ENCODE measurements at places on chromosomes 12 and 14. TPM values are rescaled to one million over a fixed set of nuclear protein-coding genes. Genes with fewer than 3 reads are reported as not detected.
A peak's percentile ranks its signal among the peaks of the same experiment; 100 is the strongest.

- peaks cover 5% of the 10 kb centered on the region for H3K4me1 ChIP-seq
- H3K27me3 ChIP-seq: no peaks in the 10 kb centered on the region
- no peak overlapping the region for H3K27ac ChIP-seq
- DNase-seq: no peak
- H3K36me3 ChIP-seq: no peaks in the 10 kb centered on the region
Observed at GRCh38 chr12:96501908-96502307, 12.5 kb downstream of the CFAP54 start.

DNA sequence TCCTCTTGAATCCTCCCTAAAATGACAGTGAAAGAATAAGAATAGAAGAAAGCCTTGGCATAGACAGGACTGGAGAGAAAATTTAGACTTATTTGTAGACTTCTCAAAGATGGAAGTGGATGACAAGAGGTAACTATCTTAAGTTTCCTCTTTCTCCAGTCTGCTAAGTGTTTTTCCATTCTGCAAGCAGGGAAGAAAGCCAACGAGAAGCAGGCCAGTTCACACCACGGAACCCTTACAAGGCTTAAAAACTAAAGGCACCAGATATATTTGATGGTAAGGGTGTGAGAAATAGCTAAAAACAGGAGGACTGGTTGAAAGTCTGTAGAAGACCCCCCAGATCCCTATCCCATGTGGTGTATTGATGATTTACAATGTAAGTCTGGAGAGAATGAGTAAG is 82.9 kb upstream of the GPHB5 start:
- H3K4me1 ChIP-seq: no peaks in the 10 kb centered on the region
- H3K36me3 ChIP-seq: no peaks in the 10 kb centered on the region
- no peak overlapping the region for H3K27ac ChIP-seq
- no peaks in the 10 kb centered on the region for H3K27me3 ChIP-seq
- H3K4me3 ChIP-seq: no peak overlapping the region
- DNase-seq: no peak

The IL31 gene
- not detected for polyA plus RNA-seq

The AKAP6 gene
- polyA plus RNA-seq: 3.3 TPM

The CLEC4A gene
- 0.61 TPM for polyA plus RNA-seq

GRCh38 chr12:121216102-121216501 is 6.2 kb downstream of the P2RX4 start:
- H3K27me3 ChIP-seq: no peaks in the 10 kb centered on the region
- no peak overlapping the region for H3K27ac ChIP-seq
- no peak for DNase-seq
- no peak overlapping the region for H3K4me3 ChIP-seq

The SPTB gene
- not detected for polyA plus RNA-seq

The OVCH1 gene
- polyA plus RNA-seq: 0.29 TPM

The PPM1H gene
- polyA plus RNA-seq: 0.57 TPM

The PPP1R1A gene
- polyA plus RNA-seq: not detected

- H3K4me1 ChIP-seq: peaks cover 16% of the 10 kb centered on the region
- no peaks in the 10 kb centered on the region for H3K36me3 ChIP-seq
- H3K27me3 ChIP-seq: no peaks in the 10 kb centered on the region
- no peak for DNase-seq
Observed at GRCh38 chr12:121789233-121789781, 4.2 kb downstream of the RHOF start.

GRCh38 chr12:27593266-27593665 is 69.3 kb downstream of the PPFIBP1 start:
- no peak for DNase-seq
- peak overlapping the region; percentile 51 for H3K27ac ChIP-seq
- peaks cover 15% of the 10 kb centered on the region for H3K4me1 ChIP-seq
- H3K36me3 ChIP-seq: no peaks in the 10 kb centered on the region

The STAT2 gene
- 112 TPM for polyA plus RNA-seq

- H3K27me3 ChIP-seq: no peaks in the 10 kb centered on the region
- H3K4me3 ChIP-seq: no peak overlapping the region
- no peaks in the 10 kb centered on the region for H3K36me3 ChIP-seq
- H3K27ac ChIP-seq: no peak overlapping the region
- H3K4me1 ChIP-seq: no peaks in the 10 kb centered on the region
Observed at GRCh38 chr14:95833429-95833828, 43.2 kb upstream of the TUNAR start.

- no peaks in the 10 kb centered on the region for H3K27me3 ChIP-seq
- no peak overlapping the region for H3K27ac ChIP-seq
- no peaks in the 10 kb centered on the region for H3K36me3 ChIP-seq
- H3K4me3 ChIP-seq: no peak overlapping the region
Observed at GRCh38 chr14:87508333-87508732, 484.6 kb downstream of the GALC start.

The CHGA gene
- polyA plus RNA-seq: not detected

GRCh38 chr12:111074559-111074958 is 154.2 kb upstream of the MYL2 start:
- no peaks in the 10 kb centered on the region for H3K4me1 ChIP-seq
- DNase-seq: no peak
- no peaks in the 10 kb centered on the region for H3K27me3 ChIP-seq
- H3K4me3 ChIP-seq: no peak overlapping the region
- no peaks in the 10 kb centered on the region for H3K36me3 ChIP-seq
- no peak overlapping the region for H3K27ac ChIP-seq

The RFX4 gene
- polyA plus RNA-seq: not detected

- no peaks in the 10 kb centered on the region for H3K4me1 ChIP-seq
- H3K27ac ChIP-seq: no peak overlapping the region
- H3K27me3 ChIP-seq: no peaks in the 10 kb centered on the region
- H3K4me3 ChIP-seq: no peak overlapping the region
Observed at GRCh38 chr14:96240641-96241040, 15.4 kb upstream of the BDKRB1 start.

The PTPN6 gene
- polyA plus RNA-seq: 0.06 TPM

The SRRM4 gene
- not detected for polyA plus RNA-seq

DNA sequence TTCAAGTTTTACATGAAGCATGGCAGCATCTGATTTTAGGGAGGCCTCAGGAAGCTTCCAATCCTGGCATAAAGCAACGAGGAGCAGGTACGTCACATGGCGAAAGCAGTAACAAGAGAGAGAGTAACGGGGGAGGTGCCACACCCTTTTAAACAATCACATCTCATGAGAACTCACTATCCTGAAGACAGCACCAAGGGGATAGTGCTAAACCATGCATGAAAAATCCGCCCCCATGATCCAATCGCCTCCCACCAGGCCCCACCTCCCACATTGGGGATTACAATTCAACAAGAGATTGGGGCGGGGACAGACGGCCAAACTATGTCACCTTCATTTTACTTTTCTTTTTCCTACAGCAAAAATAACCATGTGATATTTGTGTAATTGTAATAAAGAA is 7.2 kb upstream of the MAP3K9 start:
- H3K36me3 ChIP-seq: no peaks in the 10 kb centered on the region
- H3K4me1 ChIP-seq: no peaks in the 10 kb centered on the region
- H3K27ac ChIP-seq: no peak overlapping the region

DNA sequence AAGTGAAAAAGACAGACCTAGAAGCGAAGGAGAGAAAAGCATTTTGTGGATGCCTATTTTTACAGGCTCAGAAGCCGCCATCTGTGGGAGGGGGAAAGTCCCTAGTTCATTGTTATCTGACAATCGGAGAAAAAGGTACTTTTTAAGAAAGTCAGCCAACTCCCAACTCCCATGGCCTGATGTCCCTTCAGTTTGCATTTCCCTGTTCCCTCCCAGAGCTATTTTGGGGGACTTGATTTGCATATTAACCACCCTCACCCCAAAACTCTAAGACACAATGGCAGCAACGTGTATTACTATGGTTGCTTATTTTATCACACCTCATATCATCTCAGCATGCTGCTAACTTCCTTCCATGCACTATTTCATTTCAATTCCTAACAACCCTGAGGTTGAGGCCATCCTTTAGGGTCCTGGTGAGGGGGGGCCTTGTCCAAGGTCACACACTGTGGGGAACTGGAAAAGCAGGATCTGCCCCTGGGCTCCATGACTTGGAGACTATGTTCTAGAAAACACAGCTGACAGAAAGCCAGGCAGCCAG is 18.7 kb downstream of the HVCN1 start:
- no peaks in the 10 kb centered on the region for H3K27me3 ChIP-seq
- no peaks in the 10 kb centered on the region for H3K36me3 ChIP-seq
- H3K4me1 ChIP-seq: no peaks in the 10 kb centered on the region

The TMEM119 gene
- polyA plus RNA-seq: 154 TPM

GRCh38 chr14:96407935-96408570 is 16.1 kb downstream of the AK7 start:
- no peaks in the 10 kb centered on the region for H3K27me3 ChIP-seq
- H3K4me1 ChIP-seq: no peaks in the 10 kb centered on the region
- H3K36me3 ChIP-seq: no peaks in the 10 kb centered on the region

- peaks cover 14% of the 10 kb centered on the region for H3K4me1 ChIP-seq
- no peak overlapping the region for H3K4me3 ChIP-seq
- DNase-seq: no peak
- H3K36me3 ChIP-seq: no peaks in the 10 kb centered on the region
- no peak overlapping the region for H3K27ac ChIP-seq
Observed at GRCh38 chr14:74945261-74945851, 10.0 kb downstream of the PGF start.

- peaks cover 20% of the 10 kb centered on the region for H3K4me1 ChIP-seq
- no peak for DNase-seq
- no peaks in the 10 kb centered on the region for H3K27me3 ChIP-seq
- no peaks in the 10 kb centered on the region for H3K36me3 ChIP-seq
- no peak overlapping the region for H3K27ac ChIP-seq
- no peak overlapping the region for H3K4me3 ChIP-seq
Observed at GRCh38 chr14:74840603-74841030, 35.3 kb downstream of the PROX2 start.

The OR6C6 gene
- not detected for polyA plus RNA-seq

The OR6C76 gene
- polyA plus RNA-seq: not detected
